Neural cell (in vitro differentiated cells): ENCODE measurements at places on chromosomes 12 and 14. TPM values are rescaled to one million over a fixed set of nuclear protein-coding genes. Genes with fewer than 3 reads are reported as not detected.

PARPBP gene
- 2.6 and 6.3 TPM in 2 replicates for polyA plus RNA-seq

GLIPR1 gene
- 0.12 TPM in 1 of 2 replicates, not detected in the other for polyA plus RNA-seq

AMDHD1 gene
- 0.20 TPM in 1 of 2 replicates, not detected in the other for polyA plus RNA-seq

JPH4 gene
- polyA plus RNA-seq: 68.2 and 76.9 TPM in 2 replicates

CDK2 gene
- polyA plus RNA-seq: 2.3 and 2.6 TPM in 2 replicates

ANKRD9 gene
- 1.5 and 2.0 TPM in 2 replicates for polyA plus RNA-seq

TRAF3 gene
- polyA plus RNA-seq: 13.3 and 13.9 TPM in 2 replicates

METTL25 gene
- polyA plus RNA-seq: 8.2 and 11.1 TPM in 2 replicates

CCDC177 gene
- 3.2 and 4.3 TPM in 2 replicates for polyA plus RNA-seq

TMEM263 gene
- 25.9 and 27.1 TPM in 2 replicates for polyA plus RNA-seq

TSPAN8 gene
- polyA plus RNA-seq: not detected in 2 replicates

RTN1 gene
- 1,138 and 1,179 TPM in 2 replicates for polyA plus RNA-seq

GPR132 gene
- not detected in 2 replicates for polyA plus RNA-seq

SLC10A1 gene
- not detected in 2 replicates for polyA plus RNA-seq

TSHR gene
- polyA plus RNA-seq: not detected in 2 replicates

HOXC11 gene
- not detected in 2 replicates for polyA plus RNA-seq

APOF gene
- not detected in 2 replicates for polyA plus RNA-seq

BORCS5 gene
- 11.4 and 14.2 TPM in 2 replicates for polyA plus RNA-seq

LRCOL1 gene
- not detected in 2 replicates for polyA plus RNA-seq

TGM1 gene
- polyA plus RNA-seq: 3.6 and 7.5 TPM in 2 replicates

PTGR2 gene
- 7.2 and 8.4 TPM in 2 replicates for polyA plus RNA-seq

NRIP2 gene
- polyA plus RNA-seq: not detected in 2 replicates

TMEM179 gene
- polyA plus RNA-seq: 20.3 and 27.5 TPM in 2 replicates

LRRC23 gene
- polyA plus RNA-seq: 13.6 and 20.5 TPM in 2 replicates

CNTN1 gene
- polyA plus RNA-seq: 101 and 104 TPM in 2 replicates

CLEC4D gene
- polyA plus RNA-seq: not detected in 2 replicates

TMEM253 gene
- 0.26 TPM in 1 of 2 replicates, not detected in the other for polyA plus RNA-seq

RCOR1 gene
- 7.4 and 10.4 TPM in 2 replicates for polyA plus RNA-seq

IAPP gene
- polyA plus RNA-seq: not detected in 2 replicates

PEX5 gene
- 63.9 and 74.5 TPM in 2 replicates for polyA plus RNA-seq

STAB2 gene
- polyA plus RNA-seq: not detected in 2 replicates

TMEM52B gene
- not detected in 2 replicates for polyA plus RNA-seq

VDR gene
- polyA plus RNA-seq: not detected in 2 replicates

KRT77 gene
- not detected in 2 replicates for polyA plus RNA-seq

FITM1 gene
- 0.62 and 0.88 TPM in 2 replicates for polyA plus RNA-seq

TAS2R10 gene
- 3.9 and 8.3 TPM in 2 replicates for polyA plus RNA-seq

ALX1 gene
- polyA plus RNA-seq: 0.43 TPM in 1 of 2 replicates, not detected in the other

PZP gene
- not detected in 2 replicates for polyA plus RNA-seq

ORAI1 gene
- 0.78 and 5.2 TPM in 2 replicates for polyA plus RNA-seq

CAPZA3 gene
- not detected in 2 replicates for polyA plus RNA-seq
